Esophagus squamous epithelium (tissue), 5 donors: ENCODE measurements at places on chromosomes 13 and 19. TPM values are rescaled to one million over a fixed set of nuclear protein-coding genes. Genes with fewer than 3 reads are reported as not detected.

DNA sequence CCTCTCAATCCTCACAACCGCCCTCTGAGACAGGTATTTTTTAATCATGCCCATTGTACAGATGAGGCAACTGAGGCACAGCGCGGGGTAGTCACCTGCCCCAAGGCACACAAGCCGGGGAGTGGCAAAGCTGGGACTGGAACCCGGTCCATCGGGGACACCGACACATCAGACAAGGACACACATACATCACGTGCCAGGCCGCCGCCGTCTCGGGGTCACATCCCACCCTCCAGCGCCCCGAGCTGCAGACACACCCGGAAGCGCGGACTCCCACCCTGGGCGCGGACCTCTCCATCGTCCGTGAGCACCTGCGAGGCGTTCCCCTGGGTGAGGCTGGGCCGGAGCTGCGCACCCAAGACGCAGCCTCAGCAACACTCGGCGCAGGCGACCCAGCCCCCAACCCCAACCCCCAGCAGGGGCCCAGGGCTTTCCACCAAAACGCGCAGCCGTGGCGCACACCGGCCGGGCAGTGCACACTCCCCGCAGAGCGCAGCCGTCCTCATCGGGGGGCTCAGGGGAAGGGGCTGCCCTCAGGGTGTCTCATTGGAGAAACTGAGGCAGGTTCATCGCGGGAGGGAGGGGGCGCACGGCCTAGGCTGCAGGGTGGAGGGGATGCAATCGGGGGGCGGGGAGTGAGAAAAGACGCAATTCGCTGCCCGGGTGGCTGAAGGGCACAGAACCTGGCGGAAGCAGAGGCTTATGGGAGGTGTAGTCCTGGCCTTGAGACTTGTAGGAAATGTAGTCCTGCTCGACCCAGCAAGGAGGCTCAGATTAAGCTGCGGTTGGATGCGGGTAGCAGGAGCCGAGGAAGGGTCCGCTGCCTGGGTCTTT lies 1.9 kb upstream of the LMTK3 start:
- DNase-seq, result no peak
- peaks cover 43% of the 10 kb centered on the region for H3K4me1 ChIP-seq
- peaks cover 17% of the 10 kb centered on the region for H3K27me3 ChIP-seq
- H3K4me3 ChIP-seq, result peak overlapping the region; percentile 60
- peak overlapping the region; percentile 33 for H3K27ac ChIP-seq

- H3K27me3 ChIP-seq, result no peaks in the 10 kb centered on the region
- H3K36me3 ChIP-seq, result no peaks in the 10 kb centered on the region
- H3K27ac ChIP-seq, result peak overlapping the region; percentile 1
- H3K4me1 ChIP-seq, result no peaks in the 10 kb centered on the region
Observed at GRCh38 chr13:28753946-28754345, 35.2 kb upstream of the SLC46A3 start.

Gene GJB6
- 383 TPM for total RNA-seq

Gene CCNA1
- 1.3 TPM for total RNA-seq

DNA sequence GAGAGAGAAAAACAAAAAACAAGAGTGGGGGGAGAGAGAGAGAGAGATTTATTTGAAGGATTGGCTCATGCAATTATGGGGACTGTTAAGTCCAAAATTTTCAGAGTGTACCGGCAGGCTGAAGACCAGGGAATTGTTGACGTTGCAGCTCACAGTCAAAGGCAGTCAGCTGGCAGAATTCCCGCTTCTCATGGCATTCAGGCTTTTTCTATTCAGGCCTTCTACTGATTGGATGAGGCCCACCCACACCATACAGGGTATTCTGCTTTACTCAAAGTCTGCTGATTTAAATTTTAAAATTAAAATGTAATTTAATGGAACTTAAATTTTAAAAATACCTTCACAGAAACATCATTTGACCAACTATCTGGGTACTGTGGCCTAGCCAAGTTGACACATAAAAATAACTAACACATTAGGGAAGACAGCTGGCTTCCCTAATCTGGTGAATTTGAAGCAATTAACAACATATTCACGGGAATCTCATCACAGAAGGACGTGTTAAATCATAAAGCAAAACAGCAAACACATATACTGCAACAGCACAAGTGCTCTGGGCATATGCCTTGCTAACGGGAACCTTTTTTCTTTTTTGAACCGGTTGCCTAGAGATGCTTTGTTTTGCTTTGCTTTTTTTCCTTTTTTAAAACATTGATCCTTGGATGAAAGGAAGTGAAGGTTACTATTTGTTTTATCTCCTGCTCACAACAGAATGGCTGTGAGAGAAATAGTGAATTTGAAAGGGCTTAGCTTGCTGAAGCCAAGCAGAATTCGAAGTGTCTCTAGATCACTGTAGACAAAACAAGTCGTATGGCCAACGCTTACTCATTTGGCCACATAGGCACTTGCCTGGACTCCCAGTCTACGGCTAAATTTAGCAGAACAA lies 505.1 kb downstream of the IRS2 start:
- no peak overlapping the region for H3K27ac ChIP-seq
- no peaks in the 10 kb centered on the region for H3K27me3 ChIP-seq
- H3K36me3 ChIP-seq, result no peaks in the 10 kb centered on the region
- no peak for DNase-seq

DNA sequence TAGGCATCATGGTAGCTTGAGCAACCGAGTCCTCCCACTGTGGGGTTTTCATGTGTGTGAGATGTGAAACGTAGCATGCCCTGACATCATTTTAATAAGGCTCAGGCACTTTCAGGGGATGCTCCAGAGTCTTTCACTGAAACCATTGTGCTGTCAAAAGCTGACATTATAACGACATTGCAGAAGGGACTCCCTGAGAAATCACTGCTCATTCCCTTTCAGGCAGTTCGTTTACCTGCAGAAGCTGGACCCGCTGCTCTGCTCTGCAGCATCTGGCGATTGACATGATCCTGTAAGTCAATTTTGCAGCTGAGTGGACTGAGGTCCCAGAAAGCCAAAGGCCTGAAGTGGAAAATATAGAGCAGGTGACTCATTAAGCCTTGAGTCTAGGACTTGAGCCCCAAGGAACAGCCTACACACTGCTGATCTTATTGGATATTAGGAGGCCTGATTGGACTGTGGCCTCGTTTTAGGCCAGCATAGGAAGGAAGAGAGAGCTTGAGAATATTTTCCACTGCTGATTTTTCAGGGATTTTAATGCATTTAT lies 54.0 kb upstream of the CNMD start:
- H3K4me1 ChIP-seq, result no peaks in the 10 kb centered on the region
- no peak overlapping the region for H3K4me3 ChIP-seq
- DNase-seq, result no peak
- H3K27ac ChIP-seq, result no peak overlapping the region
- no peaks in the 10 kb centered on the region for H3K36me3 ChIP-seq

Gene PRX
- total RNA-seq, result 6.1 TPM

DNA sequence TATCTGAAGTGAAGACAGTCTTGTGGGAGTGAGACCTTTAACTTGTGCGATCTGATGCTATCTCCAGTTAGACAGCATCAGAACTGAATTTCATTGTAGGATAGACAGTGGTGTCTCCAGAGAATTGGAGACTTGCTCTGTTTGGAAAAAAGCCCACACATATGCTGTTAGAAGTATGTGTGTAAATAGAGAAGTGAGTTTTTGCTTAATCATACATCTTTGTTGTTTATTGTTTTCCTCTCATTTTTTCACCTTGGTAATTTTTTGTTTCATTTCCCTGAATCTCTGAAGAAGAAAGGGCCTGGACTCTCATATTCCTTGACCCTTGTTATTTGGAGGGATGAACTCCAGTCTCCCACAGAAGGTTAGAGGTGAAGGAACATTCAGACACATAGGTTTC lies 21.8 kb downstream of the FPR3 start:
- H3K4me3 ChIP-seq, result no peak overlapping the region
- no peaks in the 10 kb centered on the region for H3K4me1 ChIP-seq
- no peak overlapping the region for H3K27ac ChIP-seq
- H3K36me3 ChIP-seq, result no peaks in the 10 kb centered on the region

DNA sequence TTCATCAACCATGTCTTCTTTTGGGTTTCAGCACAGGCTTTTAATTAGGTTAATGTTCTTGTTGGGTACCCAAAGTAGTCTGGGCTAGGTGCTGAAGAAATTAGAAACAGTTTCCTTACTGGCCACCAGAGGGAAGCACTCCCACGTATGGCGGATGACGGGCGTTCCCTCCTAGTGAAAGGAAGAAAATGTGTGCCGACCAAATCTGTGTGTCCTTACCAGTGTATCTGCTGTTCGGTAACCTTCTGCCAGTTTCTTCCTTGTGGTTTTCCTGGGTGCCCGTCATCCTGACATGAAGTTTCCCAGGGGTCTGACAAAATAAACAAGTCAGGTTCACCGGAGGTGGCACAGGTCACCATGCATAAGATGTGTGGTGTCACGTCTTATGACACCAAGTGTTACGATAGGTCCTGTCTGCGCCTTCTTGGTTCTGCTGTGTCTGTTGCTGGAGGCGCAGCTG lies 6.0 kb upstream of the WDR88 start:
- no peaks in the 10 kb centered on the region for H3K27me3 ChIP-seq
- no peak overlapping the region for H3K27ac ChIP-seq
- no peak for DNase-seq
- no peak overlapping the region for H3K4me3 ChIP-seq
- peaks cover 97% of the 10 kb centered on the region for H3K36me3 ChIP-seq
- peaks cover 4% of the 10 kb centered on the region for H3K4me1 ChIP-seq

Gene C3
- total RNA-seq, result 12.0 TPM

GRCh38 chr19:28170066-28170465 lies 1042.9 kb downstream of the UQCRFS1 start:
- H3K4me3 ChIP-seq, result no peak overlapping the region
- H3K27me3 ChIP-seq, result no peaks in the 10 kb centered on the region
- no peaks in the 10 kb centered on the region for H3K4me1 ChIP-seq
- DNase-seq, result no peak
- no peak overlapping the region for H3K27ac ChIP-seq

DNA sequence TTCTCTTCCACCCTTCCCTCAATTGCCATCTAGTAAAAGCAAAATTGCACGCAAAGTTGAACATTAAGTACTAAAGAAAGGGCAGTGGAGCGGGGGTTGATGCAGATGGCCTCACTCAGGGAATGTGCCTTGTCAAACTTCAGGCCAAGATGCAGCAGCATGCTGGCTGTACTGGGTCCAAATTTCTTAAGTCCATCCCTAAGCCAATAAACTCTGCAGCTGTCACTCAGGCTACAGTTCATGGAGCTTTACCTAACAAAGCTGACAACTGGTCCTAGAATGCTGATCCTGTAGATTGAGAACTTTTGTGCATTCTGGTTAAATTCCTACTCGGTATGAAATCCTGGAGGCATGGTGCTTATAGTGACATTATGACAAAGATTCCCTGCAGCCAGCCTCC lies 88.4 kb downstream of the FOXO1 start:
- DNase-seq, result no peak
- no peaks in the 10 kb centered on the region for H3K36me3 ChIP-seq
- no peak overlapping the region for H3K27ac ChIP-seq
- no peak overlapping the region for H3K4me3 ChIP-seq

- no peaks in the 10 kb centered on the region for H3K4me1 ChIP-seq
- no peak for DNase-seq
- no peak overlapping the region for H3K4me3 ChIP-seq
- H3K36me3 ChIP-seq, result no peaks in the 10 kb centered on the region
Observed at GRCh38 chr13:103187721-103188156, 121.5 kb upstream of the SLC10A2 start.

Gene AMER2
- total RNA-seq, result not detected

DNA sequence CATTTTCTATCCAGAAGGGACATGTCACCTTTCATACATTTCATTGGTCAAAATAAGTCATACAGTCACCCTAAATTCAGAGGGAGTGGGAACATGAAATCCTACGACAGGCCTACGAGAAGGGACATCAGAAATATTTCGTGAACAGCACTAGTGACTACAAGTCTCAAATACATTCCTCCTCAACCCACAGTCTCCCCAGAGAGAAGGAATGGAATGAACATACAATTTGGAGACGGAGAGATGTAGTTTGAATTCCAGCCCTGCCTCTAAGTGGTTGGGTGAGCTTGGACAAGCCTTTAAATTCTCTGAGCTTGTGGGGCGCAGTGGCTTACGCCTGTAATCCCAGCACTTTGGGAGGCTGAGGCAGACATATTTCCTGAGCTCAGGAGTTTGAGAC lies 9.9 kb downstream of the SERTM1 start:
- no peak overlapping the region for H3K4me3 ChIP-seq
- H3K4me1 ChIP-seq, result no peaks in the 10 kb centered on the region
- H3K27me3 ChIP-seq, result no peaks in the 10 kb centered on the region
- DNase-seq, result no peak
- H3K27ac ChIP-seq, result no peak overlapping the region

GRCh38 chr13:27482983-27483382 lies 32.6 kb upstream of the MTIF3 start:
- DNase-seq, result no peak
- no peaks in the 10 kb centered on the region for H3K36me3 ChIP-seq
- H3K27ac ChIP-seq, result no peak overlapping the region
- H3K27me3 ChIP-seq, result no peaks in the 10 kb centered on the region

Gene PROZ
- not detected for total RNA-seq
